ENCODE measurements at places on chromosomes 7 and 10. TPM values are rescaled to one million over a fixed set of nuclear protein-coding genes. Genes with fewer than 3 reads are reported as not detected.

NAT16 gene
- total RNA-seq, result not detected

CDH23 gene
- 0.17 TPM for total RNA-seq

CARD11 gene
- total RNA-seq, result not detected

DNA sequence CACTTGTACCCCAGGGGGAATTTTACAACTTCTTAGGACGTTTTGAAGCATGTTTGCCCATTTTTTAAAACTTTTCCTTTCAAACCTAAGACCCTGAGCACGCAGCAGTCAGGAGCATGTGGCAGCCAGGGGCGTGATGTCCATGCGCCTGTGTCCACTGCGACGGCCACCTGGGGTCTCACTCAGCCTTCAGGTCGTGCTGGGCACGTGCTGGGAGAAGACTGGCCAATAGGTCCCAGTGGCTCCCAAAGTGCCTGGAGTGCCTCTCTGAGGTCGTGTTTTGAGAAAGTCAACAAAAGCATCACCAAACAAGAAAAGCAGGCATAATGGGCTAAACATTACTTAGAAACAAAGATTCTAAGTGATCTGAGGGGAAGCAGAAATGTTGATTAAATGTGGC lies 14.8 kb downstream of the LRRC27 start:
- DNase-seq, result no peak
- no peak overlapping the region for H3K27ac ChIP-seq
- no peaks in the 10 kb centered on the region for H3K27me3 ChIP-seq
- peaks cover 2% of the 10 kb centered on the region for H3K36me3 ChIP-seq

DNA sequence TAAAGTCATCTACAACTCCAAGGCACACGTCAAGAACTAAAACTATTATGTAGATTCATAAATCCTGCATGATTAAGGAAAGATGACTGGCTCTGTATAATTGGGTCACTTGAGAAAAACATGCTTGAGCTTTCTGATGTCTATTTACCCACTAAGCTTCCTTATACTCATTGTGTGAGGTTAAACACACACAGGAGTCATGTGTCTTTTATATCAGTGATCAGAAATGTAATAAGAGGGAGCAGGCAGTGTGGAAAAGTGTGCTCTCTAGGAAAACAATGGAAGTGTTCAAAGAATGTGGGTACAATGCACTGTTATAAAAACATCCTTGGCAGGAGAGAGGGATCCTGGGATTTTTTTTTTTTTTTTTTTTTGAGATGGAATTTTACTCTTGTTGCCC lies 108.6 kb upstream of the ARID5B start:
- no peak overlapping the region for H3K4me3 ChIP-seq
- peaks cover 9% of the 10 kb centered on the region for H3K4me1 ChIP-seq
- no peak overlapping the region for H3K27ac ChIP-seq
- H3K27me3 ChIP-seq, result no peaks in the 10 kb centered on the region
- H3K36me3 ChIP-seq, result no peaks in the 10 kb centered on the region
- no peak for DNase-seq

DNA sequence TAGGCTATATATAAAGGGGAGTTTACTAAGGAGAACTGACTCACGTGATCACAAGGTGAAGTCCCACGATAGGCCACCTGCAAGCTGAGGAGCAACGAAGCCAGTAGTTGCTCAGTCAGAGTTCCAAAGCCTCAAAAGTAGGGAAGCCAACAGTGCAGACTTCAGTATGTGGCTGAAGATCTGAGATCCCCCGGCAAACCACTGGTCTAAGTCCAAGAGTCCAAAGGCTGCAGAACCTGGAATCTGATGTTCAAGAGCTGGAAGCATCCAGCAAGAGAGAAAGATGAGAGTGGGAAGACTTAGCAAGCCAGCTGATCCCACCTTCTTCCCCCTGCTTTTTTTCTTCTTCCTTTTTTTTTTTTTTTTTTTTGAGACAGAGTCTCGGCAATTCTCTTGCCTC lies 27.0 kb upstream of the GSDME start:
- no peak overlapping the region for H3K4me3 ChIP-seq
- peaks cover 2% of the 10 kb centered on the region for H3K4me1 ChIP-seq
- H3K36me3 ChIP-seq, result peaks cover 2% of the 10 kb centered on the region

- peaks cover 16% of the 10 kb centered on the region for H3K4me1 ChIP-seq
- DNase-seq, result peak; percentile 78
- H3K27me3 ChIP-seq, result no peaks in the 10 kb centered on the region
Measured at GRCh38 chr7:127809261-127809702, 157.3 kb downstream of the SND1 start.

DNA sequence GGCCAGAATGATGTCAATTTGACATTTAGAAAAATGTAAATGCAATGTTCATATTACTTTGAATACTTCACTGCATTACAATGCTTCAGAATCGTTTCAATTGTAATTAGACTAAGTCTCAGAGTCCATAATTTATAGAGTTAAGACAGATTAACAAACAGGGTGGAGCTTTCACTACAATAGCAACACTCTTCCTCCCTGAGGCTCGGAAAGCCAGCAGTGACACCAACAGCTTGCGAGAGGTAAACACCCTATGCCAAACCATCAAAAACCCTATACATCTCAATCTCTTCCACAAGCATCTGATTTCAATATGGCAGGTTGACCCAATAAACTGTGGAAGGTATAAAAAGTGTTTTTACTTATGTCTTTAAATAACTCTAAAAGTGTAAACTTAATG lies 72.2 kb downstream of the DOCK4 start:
- H3K27me3 ChIP-seq, result no peaks in the 10 kb centered on the region
- no peak for DNase-seq
- H3K4me1 ChIP-seq, result no peaks in the 10 kb centered on the region
- no peak overlapping the region for H3K4me3 ChIP-seq
- H3K27ac ChIP-seq, result no peak overlapping the region
